BE2C (cell line): ENCODE measurements at places on chromosomes 7 and 10.
A peak's percentile ranks its signal among the peaks of the same experiment; 100 is the strongest.

DNA sequence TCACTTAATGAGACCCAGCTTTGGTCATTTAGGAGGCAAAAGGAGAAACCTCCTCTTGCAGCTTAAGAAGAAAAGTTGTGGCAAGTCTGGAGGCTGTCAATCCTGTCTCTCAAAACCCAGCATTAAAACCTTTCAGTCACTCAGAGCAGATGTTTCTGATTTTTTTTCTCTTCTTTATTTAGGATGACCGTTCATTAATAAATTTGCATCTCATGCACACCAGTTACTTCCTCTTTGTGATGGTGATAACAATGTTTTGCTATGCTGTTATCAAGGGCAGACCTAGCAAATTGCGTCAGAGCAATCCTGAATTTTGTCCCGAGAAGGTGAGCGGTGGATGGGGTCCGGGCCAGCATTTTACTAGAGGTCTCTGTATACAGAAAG is 32.0 kb downstream of the TMEM248 start:
- no peak for DNase-seq

- no peak for DNase-seq
These were observed 240.7 kb downstream of the ANK3 start for GRCh38 chr10:60149003-60149402.

- DNase-seq: peak; percentile 21
These were observed 5.2 kb upstream of the HTR7 start for GRCh38 chr10:90862908-90863514.

GRCh38 chr10:98269435-98269912 is 1.5 kb upstream of the LOXL4 start:
- peak; percentile 25 for DNase-seq

DNA sequence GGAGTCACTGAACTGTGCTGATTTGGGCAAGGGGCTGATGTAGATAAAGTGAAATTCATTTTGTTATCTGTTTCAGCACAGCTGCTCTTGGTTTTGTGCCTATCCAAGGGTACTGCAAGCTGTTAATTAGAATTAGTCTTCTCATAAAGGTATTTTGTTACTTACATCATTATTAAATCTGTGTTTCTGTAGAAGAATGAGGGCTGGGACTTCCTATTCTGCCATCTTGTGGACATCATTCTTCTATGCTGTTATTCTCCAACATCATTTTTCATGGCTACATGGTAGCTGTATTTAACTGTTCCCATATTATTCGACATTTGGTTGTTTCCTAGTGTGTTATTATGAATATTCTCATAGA is 76.2 kb upstream of the CCDC71L start:
- DNase-seq: no peak

DNA sequence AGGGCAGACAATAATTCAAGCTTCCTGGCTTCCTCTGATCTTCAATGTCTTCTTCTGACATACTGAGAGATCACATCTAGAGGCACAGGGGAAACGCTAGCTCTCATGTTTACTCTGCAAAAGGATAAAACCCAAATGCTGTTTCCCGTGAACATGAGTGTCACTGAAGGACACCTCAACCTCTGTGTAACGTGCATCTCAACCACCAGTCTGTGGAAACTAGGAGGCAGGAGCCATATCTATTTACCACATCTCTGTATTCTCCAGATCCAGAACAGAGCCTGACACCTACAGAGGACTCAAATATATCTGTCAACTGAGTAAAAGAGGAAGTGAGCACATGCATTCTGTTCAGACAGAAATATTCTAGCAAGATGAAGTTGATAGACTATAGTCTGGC is 140.3 kb upstream of the TARP start:
- no peak for DNase-seq
